ENCODE measurements at places on chromosomes 3 and 15.

DNA sequence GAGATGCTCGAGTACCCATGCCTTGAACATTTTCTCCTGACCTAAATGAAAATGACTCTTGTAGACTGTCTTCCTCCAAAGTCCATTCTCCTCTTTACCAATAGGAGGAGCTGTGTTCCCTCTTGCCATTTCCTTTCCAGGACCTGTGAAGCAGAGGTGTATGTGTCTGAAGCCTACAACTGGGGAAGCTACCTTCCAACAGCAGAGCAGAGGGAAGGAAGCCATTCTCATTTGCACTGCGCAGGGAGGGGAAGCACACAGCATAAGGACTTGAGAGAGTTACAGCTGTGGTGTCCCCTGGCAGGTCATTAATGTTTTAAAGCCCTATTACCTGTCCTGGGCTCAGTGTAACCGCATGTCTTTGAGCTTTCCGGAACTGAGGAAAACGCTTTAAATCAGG, 38.7 kb downstream of the HSPBAP1 start:
- DNase-seq = peak; percentile 55

- no peak for DNase-seq
Observed at GRCh38 chr15:57548351-57548750, 43.4 kb upstream of the MYZAP start.

DNA sequence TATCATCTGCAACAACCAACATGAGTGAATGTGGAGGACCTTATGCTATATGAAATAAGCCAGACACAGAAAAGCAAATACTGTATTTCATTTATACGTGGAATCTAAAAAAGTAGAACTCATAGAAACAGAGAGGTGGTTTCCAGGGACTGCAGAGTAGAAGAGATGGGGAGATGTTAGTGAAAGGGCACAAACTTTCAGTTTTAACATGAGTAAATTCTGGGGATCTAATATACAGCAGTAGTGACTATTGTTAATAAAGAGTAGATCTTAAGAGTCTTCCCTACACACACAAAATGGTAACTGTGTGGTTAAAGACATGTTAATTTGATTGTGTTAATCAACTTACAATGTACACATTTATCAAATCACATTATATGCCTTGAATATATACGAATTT, 20.9 kb upstream of the MELTF start:
- DNase-seq = no peak

DNA sequence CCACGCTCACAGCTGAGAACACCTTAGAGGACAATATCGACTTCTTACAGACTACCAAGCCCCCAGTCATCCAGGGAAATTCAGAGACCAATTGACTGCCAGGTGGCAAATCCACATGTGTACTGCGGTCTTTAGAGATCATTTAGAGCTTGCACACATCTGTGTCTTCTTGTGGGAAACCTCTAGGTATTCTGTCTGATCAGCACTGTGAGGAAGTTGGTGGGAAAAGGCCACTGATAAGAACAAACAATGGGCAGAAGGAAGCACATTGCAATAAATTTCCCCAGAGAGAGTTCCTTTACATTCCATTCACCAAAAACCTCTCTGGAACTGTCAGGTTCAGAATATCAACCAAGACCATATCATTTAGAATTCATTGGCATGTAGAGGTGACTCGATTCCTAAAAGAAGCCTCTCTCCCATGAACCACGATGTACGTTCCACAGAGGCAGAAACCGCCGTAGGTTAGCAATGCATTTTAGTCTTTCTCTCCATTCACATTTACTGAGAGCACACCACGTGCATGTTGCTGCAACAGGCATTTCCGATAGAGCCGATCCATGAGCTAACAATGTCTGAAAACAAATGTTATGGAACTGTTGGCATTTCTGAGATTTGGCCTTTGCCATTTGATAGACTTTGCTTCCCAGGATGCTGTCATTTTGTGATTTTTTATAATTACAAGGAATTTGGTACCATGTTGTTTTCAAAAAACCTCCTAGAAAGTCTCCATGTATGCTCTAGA, 287.3 kb upstream of the TPRG1 start:
- DNase-seq = no peak

- peak; percentile 54 for DNase-seq
Observed at GRCh38 chr3:52055537-52056351, 627 bp downstream of the DUSP7 start.

- peak; percentile 86 for DNase-seq
Observed at GRCh38 chr15:33031324-33031821, 163.1 kb downstream of the FMN1 start.

- DNase-seq = no peak
Observed at GRCh38 chr3:74347563-74348268, 266.7 kb downstream of the CNTN3 start.

GRCh38 chr3:120326784-120327183, 22.4 kb downstream of the LRRC58 start:
- no peak for DNase-seq

GRCh38 chr3:165144271-165144670, 51.9 kb downstream of the SLITRK3 start:
- no peak for DNase-seq

- no peak for DNase-seq
Observed at GRCh38 chr15:74976159-74976558, 19.2 kb upstream of the SCAMP5 start.

- no peak for DNase-seq
Observed at GRCh38 chr3:3578718-3579117, 220.5 kb upstream of the LRRN1 start.

DNA sequence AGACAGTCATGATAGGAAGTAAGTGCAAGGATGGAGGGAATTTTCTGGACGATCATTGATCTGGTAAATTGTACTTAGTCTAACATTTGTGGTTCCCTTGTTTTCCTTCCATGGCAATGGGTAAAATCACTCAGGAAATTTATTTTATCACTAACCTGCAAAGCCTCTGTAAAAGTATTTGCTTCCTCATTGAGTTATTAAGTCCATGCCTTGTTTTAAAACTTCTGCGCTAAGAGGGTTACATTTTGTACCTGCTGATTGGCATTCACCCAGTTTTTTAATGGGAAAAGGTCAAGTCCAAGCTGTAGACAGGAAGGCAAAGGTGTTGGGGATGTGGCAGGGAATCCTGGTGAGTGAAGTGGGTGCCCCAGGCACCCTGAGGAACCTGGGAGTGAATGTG, 146.2 kb upstream of the NR2F2 start:
- DNase-seq = no peak

GRCh38 chr15:43329217-43329959, 985 bp downstream of the LCMT2 start:
- DNase-seq = peak; percentile 14

DNA sequence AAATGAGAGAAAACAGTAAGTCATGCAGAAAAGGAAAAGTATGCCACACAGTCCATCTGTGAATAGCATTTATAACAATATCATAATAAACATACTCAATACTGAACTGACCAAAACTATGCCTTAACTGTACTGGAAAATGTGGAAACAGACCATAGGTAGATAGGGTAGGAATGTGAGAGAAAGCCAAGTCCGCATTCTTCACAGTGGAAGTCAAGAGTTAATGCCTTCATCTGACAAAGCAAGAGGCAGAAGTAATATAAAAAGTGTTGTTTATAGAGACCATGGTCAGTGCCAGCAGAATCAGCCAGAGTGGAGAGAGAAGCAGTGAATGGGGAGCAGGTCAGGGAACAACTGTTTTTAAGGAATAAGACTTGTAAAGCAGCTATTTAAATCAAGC, 52.3 kb downstream of the KBTBD12 start:
- no peak for DNase-seq

DNA sequence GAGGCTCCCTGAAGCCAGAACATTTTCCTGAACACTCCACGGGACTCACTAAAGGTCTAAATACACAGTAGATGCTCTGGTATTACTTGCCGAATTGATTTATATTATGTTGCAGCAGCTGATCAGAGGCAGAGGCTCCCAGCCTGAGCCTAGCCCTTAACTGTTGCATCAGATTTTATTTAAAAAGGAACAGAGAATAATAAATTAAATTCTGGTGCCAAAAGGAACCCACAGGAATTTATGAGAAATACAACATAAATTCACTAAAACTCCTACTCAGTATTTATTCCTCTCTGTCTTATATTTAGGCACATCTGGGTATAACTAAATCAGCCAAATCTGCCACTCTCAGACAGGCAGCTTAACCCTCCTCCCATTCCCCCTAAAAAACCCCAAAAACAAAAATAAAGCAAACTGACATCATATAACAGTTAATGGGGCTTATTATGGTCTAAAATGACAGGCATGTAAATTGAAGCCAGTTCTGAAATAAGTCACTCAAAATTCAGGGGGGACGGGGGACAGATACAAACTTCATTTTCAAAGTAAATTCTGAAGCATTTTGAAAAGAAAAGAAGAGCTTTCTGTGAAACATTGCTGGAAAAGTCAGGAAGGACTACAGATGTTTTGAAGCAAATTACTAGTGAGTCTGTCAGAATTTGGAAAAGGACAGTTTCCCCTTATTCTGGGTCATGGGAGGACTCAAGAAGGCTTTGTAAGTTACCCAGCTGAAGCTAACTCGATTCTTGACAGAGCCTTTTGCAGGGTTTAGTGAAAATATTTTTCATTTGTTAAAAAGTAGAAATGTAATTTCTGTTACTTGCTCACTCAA, 53.8 kb upstream of the CORO2B start:
- DNase-seq = peak; percentile 74

DNA sequence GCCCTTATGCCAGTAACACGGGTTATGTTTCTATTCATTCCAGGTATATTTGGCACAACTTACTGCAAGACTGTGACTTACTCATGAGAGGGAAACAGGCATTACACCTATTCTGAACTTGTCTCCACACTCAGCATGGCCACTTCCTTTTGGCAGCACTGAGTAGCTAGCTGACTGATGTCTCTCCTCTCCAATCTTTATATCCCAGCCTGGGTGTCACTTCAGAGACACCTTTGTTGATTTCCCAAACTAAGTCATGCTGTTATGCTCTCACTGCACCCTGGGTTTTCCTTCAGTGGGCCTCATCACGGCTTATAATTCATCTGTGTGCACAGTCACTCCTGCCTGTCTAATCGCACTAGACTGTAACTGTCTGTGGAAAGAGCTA, 114.8 kb downstream of the MYLK start:
- DNase-seq = no peak

DNA sequence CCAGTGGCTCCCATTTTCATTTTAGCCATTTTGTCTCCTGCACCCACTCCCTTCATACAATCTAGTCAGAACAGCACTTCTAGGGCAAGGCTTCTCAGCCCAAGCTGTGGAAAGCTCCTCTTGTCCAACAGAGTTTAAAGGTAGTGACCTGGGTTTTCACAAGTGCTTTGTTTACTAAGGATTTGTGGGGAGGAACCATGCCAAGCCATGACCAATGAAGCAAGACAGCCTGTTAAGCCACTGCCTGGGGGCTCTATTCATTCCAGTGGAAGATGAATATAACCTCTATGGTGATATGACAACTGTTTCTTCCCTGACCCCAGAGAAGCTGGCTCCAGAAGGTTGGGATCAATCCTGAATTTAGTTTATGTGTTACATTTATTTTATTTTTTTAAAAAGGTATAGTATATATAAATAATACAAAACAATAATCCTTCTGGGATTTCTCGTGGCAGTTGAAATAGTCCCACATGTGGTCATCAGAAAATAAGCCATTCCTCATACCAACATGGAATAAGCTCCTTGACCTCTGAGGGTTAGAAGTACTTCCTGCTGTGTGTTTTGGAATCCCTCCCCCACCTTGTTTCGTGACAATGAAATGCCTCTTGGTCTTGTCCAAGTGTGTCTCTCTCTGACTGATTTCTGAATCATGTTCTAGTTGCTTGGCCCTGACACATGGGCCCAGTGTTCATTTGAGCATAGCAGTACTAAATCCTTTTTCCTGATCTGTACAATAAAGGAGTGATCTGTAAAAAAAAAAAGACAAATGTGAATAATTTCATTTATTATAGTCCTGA, 13.3 kb upstream of the THUMPD3 start:
- peak; percentile 55 for DNase-seq

DNA sequence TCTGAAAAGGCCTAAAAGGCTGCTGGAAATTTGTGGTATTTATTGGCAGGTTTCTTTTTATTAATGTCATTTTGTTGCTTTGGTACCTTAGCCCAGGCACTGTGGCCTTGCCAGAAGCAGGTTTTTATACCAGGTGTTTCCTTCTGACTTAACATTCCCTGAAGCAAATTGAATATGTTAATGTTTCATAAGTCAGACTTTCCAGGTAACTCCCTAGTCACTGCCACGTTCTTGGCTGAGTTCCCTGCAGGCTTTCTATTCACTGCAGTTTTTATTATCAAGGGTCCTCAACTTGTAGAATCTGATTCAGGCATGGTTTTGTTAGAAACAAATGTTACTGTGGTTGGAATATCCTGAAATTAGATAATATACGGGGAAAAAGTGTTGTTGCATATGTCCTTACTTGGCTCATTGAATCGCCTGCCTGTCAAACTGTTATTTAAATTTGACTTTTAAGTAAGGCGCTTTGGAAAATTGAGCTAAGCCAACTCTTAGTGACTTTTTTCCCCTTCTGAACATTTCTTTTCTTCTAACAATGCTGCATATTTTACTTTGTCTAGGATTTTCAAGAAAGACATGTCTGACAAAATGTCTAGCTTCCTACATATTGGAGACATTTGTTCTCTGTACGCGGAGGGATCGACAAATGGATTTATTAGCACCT, 22.9 kb downstream of the ITPR1 start:
- DNase-seq = no peak

GRCh38 chr3:196631682-196632045, 7.8 kb upstream of the NRROS start:
- no peak for DNase-seq

DNA sequence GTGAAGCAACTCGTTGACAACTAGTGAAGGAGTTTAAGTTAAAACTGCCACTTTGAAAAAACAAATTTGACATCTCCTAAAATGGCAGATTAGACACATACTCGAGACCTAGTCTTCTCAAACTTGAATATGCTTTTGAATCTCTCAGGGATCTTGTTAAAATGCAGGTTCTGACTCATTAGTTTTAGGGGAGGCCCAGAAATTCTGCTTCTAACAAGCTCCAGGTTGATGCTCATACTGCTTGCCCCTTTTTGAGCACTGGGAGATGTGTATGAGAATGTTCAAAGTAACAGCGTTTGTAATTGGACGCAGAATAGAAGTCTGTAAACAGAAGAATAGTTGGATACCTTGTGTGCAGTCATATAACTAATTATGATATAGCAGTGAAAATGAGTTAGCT, 1.6 kb downstream of the C3orf38 start:
- no peak for DNase-seq

DNA sequence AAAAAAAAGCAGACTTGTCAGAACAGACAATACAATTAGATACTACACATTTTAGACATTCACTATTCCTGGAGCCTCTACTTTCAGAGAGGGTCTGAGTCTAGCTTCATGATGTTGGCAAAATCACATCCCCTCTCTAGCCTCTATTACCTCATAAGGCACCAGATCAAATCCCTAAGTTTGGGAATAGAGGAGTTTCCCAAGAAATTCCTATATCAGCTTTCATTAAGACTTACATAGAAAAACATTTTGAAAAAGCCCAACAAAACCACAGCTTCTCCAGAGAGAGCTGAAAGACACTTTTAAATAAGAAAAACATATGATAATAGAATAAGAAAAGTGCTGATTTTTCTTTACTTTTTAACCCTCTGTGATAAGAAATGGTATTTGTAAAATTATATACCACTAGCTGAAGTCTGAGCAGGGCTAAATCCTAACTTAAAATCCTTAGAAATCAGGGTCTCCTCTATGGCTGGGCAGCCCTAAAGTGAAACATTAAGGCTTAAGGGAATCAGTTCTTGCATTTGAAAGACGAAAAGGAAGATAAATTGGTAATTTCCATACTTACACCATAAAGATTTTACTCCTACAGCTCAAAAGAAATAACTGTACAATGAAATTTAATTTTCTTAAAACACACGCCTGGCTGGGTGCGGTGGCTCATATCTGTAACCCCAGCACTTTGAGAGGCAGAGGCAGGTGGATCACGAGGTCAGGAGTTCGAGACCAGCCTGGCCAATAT, 4.3 kb downstream of the TBC1D2B start:
- DNase-seq = no peak

- DNase-seq = no peak
Observed at GRCh38 chr3:74844428-74844827, 230.0 kb upstream of the CNTN3 start.
